Activated CD4-positive, alpha-beta T cell treated with anti-CD3 and anti-CD28 coated beads, Interleukin-2, amount 10 ng/mL, durations not matched to agents 7 days and 5 days (primary cell): ENCODE measurements at places on chromosomes 11 and 22.

GRCh38 chr11:112961146-112961668, at the start of gene NCAM1:
TSS of gene NCAM1 (plus strand) at chr11:112961420.
- H3K27ac ChIP-seq, result peak within 1 kb of the TSS; percentile 79
- H3K4me3 ChIP-seq, result peak within 1 kb of the TSS; percentile 73
- H3K27me3 ChIP-seq, result peaks cover 68% of the 10 kb centered on the region
- H3K36me3 ChIP-seq, result peaks cover 1% of the 10 kb centered on the region
- peaks cover 12% of the 10 kb centered on the region for H3K4me1 ChIP-seq

- H3K4me1 ChIP-seq, result no peaks in the 10 kb centered on the region
- no peak overlapping the region for H3K4me3 ChIP-seq
- no peaks in the 10 kb centered on the region for H3K36me3 ChIP-seq
- H3K27ac ChIP-seq, result no peak overlapping the region
- no peaks in the 10 kb centered on the region for H3K27me3 ChIP-seq
Observed at GRCh38 chr11:116390963-116391362, 381.8 kb downstream of the BUD13 start.

GRCh38 chr22:45067731-45068130, 57.9 kb upstream of the PHF21B start:
- H3K4me3 ChIP-seq, result no peak overlapping the region
- peaks cover 2% of the 10 kb centered on the region for H3K36me3 ChIP-seq
- H3K4me1 ChIP-seq, result peaks cover 7% of the 10 kb centered on the region

GRCh38 chr11:68053117-68053516, 14.3 kb downstream of the TCIRG1 start:
- H3K27me3 ChIP-seq, result no peaks in the 10 kb centered on the region
- H3K36me3 ChIP-seq, result peaks cover 24% of the 10 kb centered on the region
- no peak overlapping the region for H3K27ac ChIP-seq

- H3K4me1 ChIP-seq, result peaks cover 46% of the 10 kb centered on the region
Observed at GRCh38 chr11:829847-830294, 2.2 kb downstream of the CRACR2B start.

- no peak for DNase-seq
- H3K4me3 ChIP-seq, result no peak overlapping the region
- H3K4me1 ChIP-seq, result peaks cover 14% of the 10 kb centered on the region
Observed at GRCh38 chr22:44707752-44708151, 5.7 kb downstream of the PRR5 start.

DNA sequence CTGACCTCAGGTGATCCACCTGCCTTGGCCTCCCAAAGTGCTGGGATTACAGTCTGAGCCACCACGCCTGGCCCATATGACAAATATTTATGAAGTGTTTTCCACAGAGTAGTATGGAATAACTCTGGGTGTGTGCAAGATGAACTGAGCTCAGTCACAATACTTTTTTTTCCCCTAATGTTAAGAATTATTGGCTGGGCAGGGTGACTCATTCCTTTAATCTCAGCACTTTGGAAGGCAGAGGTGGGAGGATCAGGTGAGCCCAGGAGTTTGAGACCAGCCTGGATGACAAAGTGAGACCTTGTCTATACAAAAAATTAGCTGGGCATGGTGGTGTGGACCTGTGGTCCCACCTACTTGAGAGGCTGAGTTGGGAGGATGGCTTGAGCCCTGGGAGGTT, 6.4 kb downstream of the PTPRJ start:
- no peak for DNase-seq
- no peaks in the 10 kb centered on the region for H3K27me3 ChIP-seq
- peaks cover 73% of the 10 kb centered on the region for H3K4me1 ChIP-seq
- no peak overlapping the region for H3K4me3 ChIP-seq

- H3K36me3 ChIP-seq, result no peaks in the 10 kb centered on the region
- DNase-seq, result no peak
- H3K4me3 ChIP-seq, result no peak overlapping the region
- H3K4me1 ChIP-seq, result no peaks in the 10 kb centered on the region
- H3K27ac ChIP-seq, result no peak overlapping the region
Observed at GRCh38 chr11:109454857-109455256, 32.9 kb downstream of the C11orf87 start.

DNA sequence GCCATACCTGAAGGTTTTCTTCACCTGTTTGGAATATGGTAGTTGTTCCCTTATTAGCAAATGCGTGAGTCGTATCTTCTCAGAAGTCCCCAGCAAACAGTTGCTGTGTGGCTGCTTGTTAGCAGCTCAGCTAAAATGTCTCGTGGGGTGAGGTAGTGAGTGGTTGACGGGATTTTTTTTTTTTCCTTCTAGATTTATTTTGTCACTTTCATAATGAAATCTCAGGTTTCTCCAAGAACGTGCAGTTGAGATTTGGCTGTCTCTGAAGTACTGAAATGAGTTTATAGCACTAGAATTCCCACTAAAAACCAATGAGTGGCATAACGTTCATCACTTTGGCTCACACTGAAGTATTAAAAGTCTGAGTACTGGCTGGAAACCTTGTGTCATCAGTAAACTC, 16.8 kb downstream of the RCN1 start:
- peaks cover 16% of the 10 kb centered on the region for H3K36me3 ChIP-seq
- H3K27me3 ChIP-seq, result no peaks in the 10 kb centered on the region
- H3K4me3 ChIP-seq, result no peak overlapping the region

DNA sequence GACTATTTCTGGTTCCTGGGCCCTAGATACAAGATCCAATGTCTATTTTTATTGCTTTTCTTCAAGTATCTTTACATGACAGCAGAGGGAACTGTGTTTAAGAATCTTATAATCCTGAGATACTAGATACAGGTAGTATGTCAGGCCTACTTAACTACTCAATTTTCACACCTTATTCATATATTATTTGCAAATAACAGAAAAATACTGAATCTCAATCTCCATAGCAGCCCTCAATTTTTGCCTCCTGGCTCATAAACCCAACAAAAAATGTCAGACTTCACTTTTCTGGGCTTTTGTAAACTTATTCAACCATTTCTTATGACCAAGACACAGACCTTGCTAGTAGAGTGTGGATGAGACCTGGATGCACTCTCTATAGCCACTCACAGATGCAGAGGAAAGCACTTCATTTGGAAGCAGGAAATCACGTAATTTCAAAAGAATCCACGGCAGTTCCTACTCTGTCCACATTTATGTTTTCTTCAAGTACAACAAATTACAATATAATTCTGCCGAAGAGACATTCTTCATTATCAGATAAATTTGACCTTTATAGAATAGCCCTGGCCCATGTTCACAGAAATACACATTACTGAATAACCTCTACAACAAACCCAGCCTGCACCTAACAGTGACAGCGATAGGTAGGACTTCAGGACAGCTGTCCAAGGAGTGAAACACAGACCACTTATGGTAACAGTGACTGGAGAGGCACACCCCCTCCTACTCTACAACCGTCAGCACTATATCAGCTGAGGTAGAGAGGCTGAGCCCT, 62.0 kb upstream of the YPEL1 start:
- H3K36me3 ChIP-seq, result peaks cover 35% of the 10 kb centered on the region
- no peaks in the 10 kb centered on the region for H3K27me3 ChIP-seq
- H3K27ac ChIP-seq, result no peak overlapping the region

DNA sequence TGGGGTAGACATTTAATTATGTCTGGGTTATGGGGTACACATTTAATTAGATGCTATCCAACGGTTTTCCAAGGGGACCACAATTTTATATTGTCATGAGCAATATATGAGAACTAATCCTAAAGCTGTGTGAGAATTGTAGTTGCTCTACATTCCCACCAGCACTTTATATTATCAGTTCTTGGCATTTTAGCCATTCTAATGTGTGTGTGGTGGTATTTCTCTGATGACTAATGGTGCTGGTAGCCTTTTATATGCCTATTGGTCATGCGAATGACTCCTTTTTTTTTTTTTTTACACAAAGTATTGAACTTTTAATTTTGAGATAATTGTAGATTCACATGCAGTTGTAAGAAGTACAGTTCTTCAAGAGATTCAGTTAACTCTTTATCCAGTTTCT, 26.2 kb downstream of the TMEM135 start:
- no peak overlapping the region for H3K4me3 ChIP-seq
- no peaks in the 10 kb centered on the region for H3K27me3 ChIP-seq
- H3K27ac ChIP-seq, result no peak overlapping the region
- no peaks in the 10 kb centered on the region for H3K4me1 ChIP-seq
- peaks cover 2% of the 10 kb centered on the region for H3K36me3 ChIP-seq

GRCh38 chr11:115377882-115378296, 126.3 kb downstream of the CADM1 start:
- H3K4me3 ChIP-seq, result no peak overlapping the region
- H3K27me3 ChIP-seq, result no peaks in the 10 kb centered on the region
- no peak overlapping the region for H3K27ac ChIP-seq
- no peak for DNase-seq

DNA sequence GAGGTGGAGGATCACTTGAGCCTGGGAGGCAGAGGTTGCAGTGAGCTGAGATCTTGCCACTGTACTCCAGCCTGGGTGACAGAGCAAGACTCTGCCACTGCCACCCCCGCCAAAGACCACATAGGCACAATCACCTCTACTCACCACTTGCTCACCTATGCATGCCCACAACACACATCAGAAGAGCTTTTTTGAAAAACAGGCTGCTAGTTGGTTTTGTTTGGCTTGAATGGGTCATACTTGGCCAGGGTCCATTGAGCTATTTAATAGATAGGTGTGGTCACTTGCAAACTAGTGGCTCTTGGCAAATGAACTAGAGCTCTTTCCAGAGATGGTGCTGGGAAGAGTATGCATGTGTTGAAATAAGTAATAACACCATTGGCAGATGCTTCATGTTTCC, 80.1 kb downstream of the EMSY start:
- H3K36me3 ChIP-seq, result peaks cover 28% of the 10 kb centered on the region
- H3K4me3 ChIP-seq, result no peak overlapping the region
- no peak overlapping the region for H3K27ac ChIP-seq
- DNase-seq, result no peak
- H3K4me1 ChIP-seq, result no peaks in the 10 kb centered on the region
- no peaks in the 10 kb centered on the region for H3K27me3 ChIP-seq

DNA sequence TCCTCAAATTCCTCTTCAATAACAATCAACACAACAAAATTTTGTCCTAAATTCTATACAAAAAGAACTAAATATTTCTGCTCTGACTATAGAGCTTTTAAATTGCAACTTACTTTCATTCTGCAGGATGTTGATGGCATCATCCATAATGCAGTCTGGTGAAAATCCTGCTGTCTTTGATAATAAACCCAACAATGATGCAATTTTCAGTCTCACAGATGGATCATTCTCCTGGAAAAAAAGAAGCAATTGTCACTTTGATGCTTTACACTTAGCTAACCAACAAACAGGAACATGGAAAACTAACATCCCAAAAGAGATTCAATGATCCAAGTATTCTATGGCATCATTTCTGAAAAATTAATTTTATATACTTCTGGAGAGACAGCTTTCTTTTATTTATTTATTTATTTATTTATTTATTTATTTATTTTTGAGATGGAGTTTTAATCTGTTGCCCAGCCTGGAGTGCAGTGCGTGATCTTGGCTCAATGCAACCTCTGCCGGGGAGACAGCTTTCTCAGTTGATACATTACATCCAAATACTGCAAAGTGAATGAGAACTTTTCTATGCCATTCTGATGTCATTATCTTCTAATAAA, 13.0 kb downstream of the INTS4 start:
- no peak for DNase-seq
- no peak overlapping the region for H3K4me3 ChIP-seq
- no peak overlapping the region for H3K27ac ChIP-seq

DNA sequence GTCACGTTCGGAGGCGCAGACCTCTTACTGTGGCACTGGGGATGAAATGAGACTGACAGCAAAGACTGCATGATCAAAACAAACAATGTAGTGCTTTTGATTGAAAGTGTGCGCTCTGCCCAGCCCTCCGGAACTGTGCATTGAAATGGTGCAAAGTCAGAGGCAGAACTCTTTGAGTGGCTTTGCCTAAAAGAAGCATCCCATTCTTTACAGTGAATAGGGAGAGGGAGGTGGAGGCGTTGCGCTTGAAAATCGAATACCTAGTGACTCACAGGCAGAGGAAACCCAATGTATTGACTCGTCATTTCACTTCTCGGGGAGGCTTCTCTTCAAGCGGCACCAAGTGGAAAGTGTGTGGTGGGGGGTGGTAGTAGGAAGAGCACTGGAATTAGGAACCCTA, 10.9 kb downstream of the RCN1 start:
- H3K36me3 ChIP-seq, result peaks cover 64% of the 10 kb centered on the region
- DNase-seq, result no peak
- peak overlapping the region; percentile 27 for H3K27ac ChIP-seq
- peaks cover 14% of the 10 kb centered on the region for H3K4me1 ChIP-seq

DNA sequence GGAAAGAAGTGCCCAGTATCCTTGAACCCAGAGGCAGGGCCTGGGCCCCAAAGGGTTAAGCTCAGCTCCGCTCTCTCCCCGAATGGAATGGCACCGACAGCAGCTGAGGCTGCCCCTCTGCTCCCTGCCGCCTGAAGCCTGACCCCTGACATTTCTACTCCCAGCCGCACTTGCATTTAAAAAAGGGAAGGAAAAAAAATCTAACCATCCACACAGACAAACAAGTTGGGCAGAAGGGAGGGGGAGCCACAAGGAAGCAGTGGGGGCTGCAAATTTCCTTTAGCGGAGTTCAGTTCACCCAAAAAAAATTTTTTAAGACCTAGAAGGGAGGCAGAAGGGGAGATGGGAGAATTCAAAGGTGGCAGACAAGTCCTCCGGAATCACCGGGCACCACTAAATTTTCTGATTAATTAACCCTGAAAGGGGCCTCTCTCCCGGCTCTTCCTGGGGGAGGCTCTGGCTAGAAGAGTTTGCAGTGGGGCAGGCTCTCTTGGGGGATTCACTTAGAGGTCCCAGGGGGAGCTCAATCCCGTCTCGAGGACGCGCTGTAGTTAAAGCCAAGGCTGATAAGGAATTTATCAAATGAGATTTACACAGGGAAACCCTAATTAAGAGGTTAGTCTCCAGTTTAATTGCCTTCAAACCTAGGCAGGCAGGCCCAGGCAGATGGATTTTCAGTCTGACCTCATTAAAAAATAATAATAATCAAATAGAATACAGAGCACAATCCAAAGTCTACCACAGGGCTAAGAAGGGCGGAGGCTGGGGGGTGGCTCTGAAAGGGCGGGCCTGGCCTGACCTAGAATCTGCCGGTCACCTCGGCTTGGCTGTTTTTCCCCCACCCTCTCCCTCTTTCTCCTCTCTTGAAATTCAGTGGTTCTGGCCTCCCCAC, 25.6 kb downstream of the MN1 start:
- DNase-seq, result no peak
- H3K4me1 ChIP-seq, result no peaks in the 10 kb centered on the region
- no peaks in the 10 kb centered on the region for H3K36me3 ChIP-seq
- no peak overlapping the region for H3K4me3 ChIP-seq
- H3K27me3 ChIP-seq, result peaks cover 2% of the 10 kb centered on the region
- H3K27ac ChIP-seq, result no peak overlapping the region

DNA sequence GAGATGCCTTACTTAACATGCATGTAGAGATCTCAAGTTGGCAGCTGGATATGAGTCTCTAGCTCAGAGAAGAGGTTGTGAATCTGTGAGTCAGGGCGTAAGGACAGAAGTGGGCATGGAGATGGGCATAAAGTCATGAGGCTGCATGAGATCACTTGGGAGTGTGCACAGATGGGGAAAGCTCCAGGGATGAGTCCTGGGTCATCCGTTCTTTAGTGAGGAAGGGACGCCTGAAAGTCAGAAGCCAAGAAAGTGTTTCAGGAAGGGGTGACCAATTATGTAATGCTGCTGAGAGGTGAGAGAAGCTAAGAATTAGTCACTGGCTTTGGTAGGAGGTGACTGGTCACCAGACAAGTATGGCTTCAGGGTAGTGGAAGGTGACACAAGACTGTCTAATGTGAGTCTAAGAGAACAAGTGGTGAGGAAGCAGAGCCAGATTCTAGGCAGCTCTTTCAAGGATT, 6.7 kb downstream of the ACP2 start:
- H3K4me3 ChIP-seq, result no peak overlapping the region
- H3K27ac ChIP-seq, result peak overlapping the region; percentile 48
- peaks cover 64% of the 10 kb centered on the region for H3K36me3 ChIP-seq
- H3K27me3 ChIP-seq, result no peaks in the 10 kb centered on the region
- DNase-seq, result no peak
- H3K4me1 ChIP-seq, result peaks cover 8% of the 10 kb centered on the region

GRCh38 chr11:68343761-68344256, 31.4 kb downstream of the LRP5 start:
- H3K4me3 ChIP-seq, result no peak overlapping the region
- no peak for DNase-seq
- H3K27ac ChIP-seq, result peak overlapping the region; percentile 19
- no peaks in the 10 kb centered on the region for H3K27me3 ChIP-seq
